Occipital lobe (tissue), 3 donors: ENCODE measurements at places on chromosomes 1 and 21. TPM values are rescaled to one million over a fixed set of nuclear protein-coding genes. Genes with fewer than 3 reads are reported as not detected.

The KCND3 gene
- 12.6 TPM for total RNA-seq

The BEST4 gene
- 0.16 TPM for total RNA-seq

The NHLH1 gene
- 0.62 TPM for total RNA-seq

The PDPN gene
- 5.9 TPM for total RNA-seq
